ENCODE measurements at places on chromosomes 13 and 19.

DNA sequence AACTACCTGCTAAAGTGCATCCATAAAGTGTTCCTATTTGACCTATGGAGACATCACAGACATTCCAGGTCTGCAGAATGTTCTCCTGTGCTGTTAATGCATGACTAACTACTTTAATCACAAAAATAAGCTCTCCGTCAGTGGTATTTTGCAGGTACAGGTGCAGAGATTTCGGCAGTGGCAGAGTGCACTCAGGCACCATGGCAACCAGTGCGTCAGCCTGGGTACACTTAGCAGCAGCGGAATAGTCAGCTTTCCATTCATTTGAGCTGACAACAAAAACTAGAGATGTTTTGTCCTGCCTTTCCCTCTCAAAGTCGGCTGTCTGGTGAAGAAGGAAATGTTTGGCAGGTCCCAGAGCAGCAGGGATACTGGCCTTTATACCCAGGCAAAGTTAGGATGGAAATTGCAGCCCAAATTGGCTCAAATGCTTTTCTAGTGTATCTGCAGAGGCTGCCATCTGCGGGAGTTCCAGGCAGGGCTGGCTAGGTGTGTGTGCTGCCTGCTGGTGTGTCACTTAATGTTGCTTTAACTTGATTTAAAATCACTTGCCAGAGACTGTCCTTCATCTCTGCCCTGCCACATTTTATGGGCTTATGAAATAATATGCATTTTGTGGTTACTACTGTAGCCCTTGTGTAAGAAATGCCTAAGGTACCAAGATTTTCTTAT, 195.8 kb downstream of the RAP2A start:
- no peak for DNase-seq

- no peak for DNase-seq
These were observed 21.9 kb upstream of the CCDC124 start for GRCh38 chr19:17910791-17911360.

DNA sequence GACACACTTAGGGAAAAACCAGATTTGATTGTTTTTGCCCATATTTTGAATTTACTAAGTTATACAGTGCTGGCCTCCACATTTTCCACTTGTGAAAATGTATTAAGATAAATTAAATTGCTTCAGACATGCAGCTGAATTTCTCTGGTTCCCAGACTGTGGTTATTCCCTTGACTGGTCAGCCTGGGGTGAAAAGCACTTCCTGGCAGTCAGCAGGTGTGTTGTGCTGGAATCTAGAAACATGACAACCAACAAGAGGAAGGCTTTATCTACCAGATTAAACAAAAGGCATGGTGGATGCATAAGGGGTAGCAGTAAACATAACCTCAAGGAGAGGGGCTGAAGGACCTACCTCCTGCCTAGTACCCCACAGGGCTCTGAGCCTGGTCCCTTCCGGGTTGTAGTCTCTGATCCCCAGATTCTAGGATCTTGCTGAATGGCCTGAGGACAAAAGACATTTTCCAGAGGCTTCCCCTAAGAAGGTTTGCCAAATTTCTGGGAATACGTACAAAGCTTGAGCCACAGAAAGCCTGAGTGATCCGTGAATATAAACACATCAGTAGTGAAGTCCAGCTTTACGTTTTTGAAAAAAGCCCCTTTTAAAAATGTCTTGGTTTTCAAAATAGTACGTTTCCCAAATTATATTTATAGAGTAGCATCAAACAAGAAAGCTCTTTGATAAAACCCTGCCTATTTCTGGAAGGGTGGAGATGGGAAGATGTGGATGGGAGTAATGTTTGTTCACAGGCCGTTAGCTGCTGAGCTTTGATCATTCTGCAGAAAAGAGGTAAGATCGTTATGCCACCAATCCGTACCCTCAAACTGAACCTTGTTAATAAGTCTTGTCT, 133.4 kb downstream of the LACC1 start:
- no peak for DNase-seq

GRCh38 chr13:50587645-50588373, 255.7 kb downstream of the DLEU7 start:
- no peak for DNase-seq

DNA sequence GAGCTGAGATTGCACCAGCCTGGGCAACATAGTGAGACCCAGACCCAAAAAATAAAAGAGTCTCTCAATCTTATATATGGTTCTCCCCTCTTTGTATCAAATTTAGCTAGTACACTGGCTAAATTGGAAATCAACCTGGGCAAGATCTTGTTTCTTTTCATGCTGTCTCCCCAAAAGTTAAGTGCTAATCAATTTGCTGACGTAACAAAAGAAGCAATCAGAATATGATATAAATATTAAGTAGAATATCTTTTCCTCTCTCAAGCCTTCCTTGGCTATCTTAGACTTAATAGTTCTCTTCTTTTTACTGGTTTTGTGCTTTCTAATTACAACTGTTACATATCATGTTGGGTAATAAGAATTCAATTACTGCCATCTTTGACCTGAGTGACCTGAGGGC, 258.9 kb downstream of the KCNRG start:
- DNase-seq = no peak
